ENCODE measurements at places on chromosomes 7 and 10.

GRCh38 chr10:127315888-127316287, 119.5 kb upstream of the INSYN2A start:
- no peak for DNase-seq

DNA sequence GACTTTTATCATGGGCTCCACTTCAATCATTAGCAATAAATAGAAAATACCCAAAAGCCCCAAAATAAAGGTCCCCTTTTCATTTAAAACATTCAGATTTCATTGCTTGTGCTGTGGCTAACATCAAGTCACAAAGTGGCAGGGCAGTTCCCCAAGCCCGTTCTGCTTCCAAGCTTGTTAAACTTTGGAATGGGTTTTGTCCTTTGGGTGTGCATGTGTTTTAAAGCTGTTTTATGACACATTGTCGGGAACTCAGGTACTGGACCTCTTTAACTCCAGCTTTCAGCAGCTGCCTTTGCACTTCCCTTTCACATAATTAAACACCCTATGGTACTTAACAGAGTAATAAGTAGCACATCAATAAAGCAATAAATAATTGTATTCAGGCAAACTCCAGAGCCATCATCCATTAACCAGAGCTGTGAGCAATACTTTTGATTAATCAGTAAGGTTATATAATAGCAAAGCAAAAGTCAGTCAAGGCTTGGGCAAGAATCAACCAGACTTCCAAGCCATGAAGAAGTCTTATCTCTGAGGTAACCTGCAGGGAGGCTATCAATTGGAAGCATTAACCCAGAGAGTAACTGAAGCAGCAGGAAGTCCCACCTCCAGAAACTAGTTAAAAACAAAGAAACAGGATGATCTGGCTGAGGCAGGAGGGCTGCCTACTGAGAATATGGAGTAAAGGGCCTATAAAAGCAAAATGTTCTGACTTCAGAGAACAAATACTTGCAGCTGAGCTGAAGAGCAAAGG, 56.1 kb upstream of the ARID5B start:
- DNase-seq = no peak

GRCh38 chr10:123863721-123864482, 27.7 kb downstream of the CPXM2 start:
- DNase-seq = no peak

GRCh38 chr7:133641436-133641835, 388.6 kb downstream of the EXOC4 start:
- no peak for DNase-seq

DNA sequence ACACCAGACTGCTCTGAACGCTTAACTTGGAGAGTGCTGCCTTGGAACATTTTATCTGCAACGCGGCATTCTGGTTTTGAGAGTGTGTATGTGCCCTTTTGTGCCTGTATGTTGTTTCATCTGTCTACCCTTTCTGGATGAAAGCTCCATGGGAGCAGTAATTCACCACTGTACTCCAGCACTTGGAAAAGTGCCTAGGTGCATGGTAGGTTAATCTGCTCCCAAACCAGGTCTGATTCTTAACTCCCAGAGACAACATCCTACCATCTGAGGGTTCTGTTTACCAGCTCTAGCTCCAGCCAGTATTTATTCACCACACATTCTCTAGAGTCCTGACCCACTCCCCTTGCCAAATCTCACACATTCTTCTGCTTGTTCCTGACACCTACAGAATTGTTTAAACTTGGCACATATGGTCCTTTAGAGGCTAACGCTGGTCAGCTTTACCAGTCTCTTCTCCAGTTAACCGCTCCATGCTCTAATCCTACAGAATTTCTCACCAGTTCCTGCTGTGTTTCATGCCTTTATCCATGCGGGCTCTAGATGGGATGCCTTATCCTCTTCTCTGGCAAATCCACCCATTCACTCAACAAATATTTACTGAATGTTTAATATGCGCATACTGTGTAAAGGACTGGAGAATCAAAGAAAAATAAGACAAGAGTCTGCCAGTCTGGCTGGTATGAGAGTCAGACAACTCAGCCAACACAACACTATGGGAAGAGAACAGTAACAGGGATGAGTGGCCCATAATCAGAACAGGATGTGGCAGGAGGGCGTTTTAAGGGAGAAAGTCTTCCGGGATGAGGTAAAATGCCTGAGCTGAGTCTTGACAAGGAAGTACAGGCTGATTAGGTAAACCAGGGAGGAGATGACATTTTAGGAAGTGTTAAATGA, 46.3 kb downstream of the MTPN start:
- no peak for DNase-seq

DNA sequence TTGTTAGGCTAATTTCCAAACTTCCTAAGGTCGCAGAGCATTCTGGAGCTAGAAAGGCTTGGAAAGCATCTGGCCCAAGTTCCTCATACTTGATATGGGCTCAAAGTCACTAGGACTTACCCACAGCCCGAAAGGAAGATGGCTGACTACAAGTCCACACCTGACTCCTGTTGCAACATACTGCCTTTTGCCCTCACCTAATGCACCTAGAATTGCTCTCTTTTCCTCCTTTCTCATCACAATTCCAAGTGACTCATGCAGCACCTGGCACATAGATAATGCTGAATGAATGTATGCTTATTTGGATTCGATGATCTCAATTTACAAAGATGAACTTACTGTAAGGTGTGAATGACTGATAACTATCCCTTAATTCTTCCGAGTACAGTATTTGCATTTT, 131.5 kb downstream of the SORBS1 start:
- DNase-seq = no peak

- no peak for DNase-seq
These were observed 84.5 kb downstream of the FZD1 start for GRCh38 chr7:91348711-91349110.

GRCh38 chr10:107415446-107415845, 250.9 kb upstream of the SORCS1 start:
- DNase-seq = no peak

DNA sequence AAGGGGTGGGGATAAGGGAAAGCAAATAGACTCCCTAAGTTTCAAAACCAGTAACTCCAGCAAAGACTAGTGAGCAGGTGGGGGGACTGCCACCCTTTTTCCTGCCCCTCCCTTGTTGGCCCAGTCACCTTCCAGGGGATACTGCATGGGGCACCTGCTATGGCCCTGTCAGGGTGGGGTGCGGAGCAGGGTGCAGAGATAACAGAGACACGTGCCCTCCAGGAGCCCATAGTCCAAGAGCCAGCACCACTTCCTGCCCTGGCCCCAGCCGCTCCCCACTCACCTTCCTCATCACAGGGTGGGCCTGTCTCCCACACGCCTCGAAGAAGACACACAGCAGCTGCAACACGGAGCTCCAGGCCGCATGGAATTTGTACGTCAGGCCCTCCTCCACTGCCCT, 20.6 kb downstream of the RRP12 start:
- DNase-seq = no peak

DNA sequence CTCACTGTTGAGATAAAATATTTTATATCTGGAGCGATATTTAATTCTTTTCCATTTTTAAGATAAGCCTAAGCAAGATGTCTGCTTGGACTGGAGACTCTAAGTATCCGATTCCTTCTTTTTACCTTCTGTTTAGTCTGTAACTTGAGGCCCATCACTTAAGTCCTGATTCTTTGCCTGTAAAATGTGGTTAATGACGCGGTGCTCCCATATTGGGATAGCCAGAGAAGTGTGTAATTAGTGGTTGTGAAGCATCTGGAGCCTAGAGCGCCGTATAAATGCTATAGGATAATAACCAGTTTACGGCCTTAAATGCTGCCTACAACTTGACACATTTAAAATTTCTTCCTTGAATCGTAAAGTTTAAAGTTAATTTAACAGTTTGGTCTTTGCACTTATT, 132.9 kb downstream of the CHN2 start:
- DNase-seq = no peak

- no peak for DNase-seq
These were observed 2.5 kb downstream of the TCF7L2 start for GRCh38 chr10:112952282-112953173.

- DNase-seq = no peak
These were observed at the start of gene DLG5 for GRCh38 chr10:77926566-77927401. Gene DLG5, minus strand, starts transcription at chr10:77926755. Its CDS starts 235 bp downstream, at chr10:77926520.

GRCh38 chr7:20514364-20514763, 101.1 kb upstream of the ABCB5 start:
- DNase-seq = no peak

GRCh38 chr7:59079-60016, 133.0 kb upstream of the FAM20C start:
- DNase-seq = no peak

GRCh38 chr10:62638062-62638477, 166.4 kb upstream of the ADO start:
- no peak for DNase-seq
